ENCODE measurements at places on chromosomes 2 and 18.

DNA sequence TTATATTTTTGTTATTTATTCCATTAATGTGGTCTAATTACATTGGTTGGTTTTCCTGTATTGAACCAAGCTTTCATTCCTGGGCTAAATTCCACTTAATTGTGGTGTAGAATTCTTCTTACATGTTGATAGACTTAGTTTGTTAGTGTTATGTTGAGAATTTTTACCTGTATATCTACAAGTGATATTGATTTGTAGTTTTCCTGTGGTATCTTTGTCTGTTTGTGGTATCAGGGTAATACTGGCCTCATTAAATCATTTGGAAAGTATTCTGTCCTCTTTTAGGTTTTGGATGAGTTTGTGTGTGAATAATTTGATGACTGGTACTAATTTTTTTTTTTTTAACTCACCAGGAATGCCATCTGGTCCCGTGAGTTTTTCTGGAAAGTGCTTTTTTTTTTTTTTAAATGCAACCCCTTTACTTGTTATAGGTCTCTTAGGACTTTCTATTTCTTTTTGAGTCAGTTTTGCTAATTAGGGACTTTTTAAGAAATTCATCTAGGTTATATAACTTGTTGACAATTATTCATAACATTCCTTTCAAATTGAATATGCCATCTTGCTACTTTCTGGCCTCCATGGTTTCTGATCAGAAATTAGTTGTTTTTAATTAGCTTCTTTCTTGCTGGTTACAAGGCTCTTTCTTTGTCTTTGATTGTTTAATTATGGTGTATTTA lies 232.8 kb downstream of the CCDC85A start:
- no peaks in the 10 kb centered on the region for H3K4me1 ChIP-seq
- no peak for DNase-seq
- H3K27ac ChIP-seq = no peak overlapping the region
- no peaks in the 10 kb centered on the region for H3K27me3 ChIP-seq

- no peak for DNase-seq
- H3K36me3 ChIP-seq = no peaks in the 10 kb centered on the region
- no peak overlapping the region for H3K27ac ChIP-seq
- no peak overlapping the region for H3K4me3 ChIP-seq
- H3K27me3 ChIP-seq = no peaks in the 10 kb centered on the region
- no peaks in the 10 kb centered on the region for H3K4me1 ChIP-seq
Observed at GRCh38 chr18:31750273-31750672, 10.4 kb downstream of the SLC25A52 start.

- H3K27ac ChIP-seq = no peak overlapping the region
- no peaks in the 10 kb centered on the region for H3K27me3 ChIP-seq
- no peaks in the 10 kb centered on the region for H3K4me1 ChIP-seq
- no peak overlapping the region for H3K4me3 ChIP-seq
- H3K36me3 ChIP-seq = no peaks in the 10 kb centered on the region
Observed at GRCh38 chr2:65602603-65603235, 170.3 kb upstream of the SPRED2 start.

- H3K27me3 ChIP-seq = no peaks in the 10 kb centered on the region
- no peaks in the 10 kb centered on the region for H3K36me3 ChIP-seq
- no peaks in the 10 kb centered on the region for H3K4me1 ChIP-seq
- no peak for DNase-seq
- no peak overlapping the region for H3K4me3 ChIP-seq
Observed at GRCh38 chr2:231371430-231372054, 24.0 kb upstream of the B3GNT7 start.

DNA sequence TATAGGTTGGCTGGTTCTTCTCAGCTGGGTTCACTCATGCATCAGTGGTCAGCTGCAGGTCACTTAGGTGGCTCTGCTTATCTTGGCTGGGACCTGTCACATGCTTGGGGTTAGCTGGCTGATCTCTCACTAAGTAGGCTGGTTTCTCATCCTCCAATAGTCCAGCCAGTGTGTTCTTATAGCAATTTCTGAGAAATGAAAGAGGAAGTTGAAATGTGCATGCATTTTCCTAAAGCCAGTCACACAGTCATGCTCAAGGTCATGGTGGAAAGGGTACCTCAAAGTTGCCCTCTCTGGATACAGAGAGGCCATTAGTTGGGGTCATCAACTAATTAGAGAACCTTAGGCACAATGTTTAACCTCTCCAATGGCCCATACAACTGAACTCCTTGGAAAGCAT lies 64.4 kb downstream of the KLHL29 start:
- no peaks in the 10 kb centered on the region for H3K36me3 ChIP-seq
- H3K4me3 ChIP-seq = no peak overlapping the region
- H3K27me3 ChIP-seq = no peaks in the 10 kb centered on the region
- no peak for DNase-seq
